Natural killer cell (primary cell): ENCODE measurements at places on chromosomes 5 and 9.

DNA sequence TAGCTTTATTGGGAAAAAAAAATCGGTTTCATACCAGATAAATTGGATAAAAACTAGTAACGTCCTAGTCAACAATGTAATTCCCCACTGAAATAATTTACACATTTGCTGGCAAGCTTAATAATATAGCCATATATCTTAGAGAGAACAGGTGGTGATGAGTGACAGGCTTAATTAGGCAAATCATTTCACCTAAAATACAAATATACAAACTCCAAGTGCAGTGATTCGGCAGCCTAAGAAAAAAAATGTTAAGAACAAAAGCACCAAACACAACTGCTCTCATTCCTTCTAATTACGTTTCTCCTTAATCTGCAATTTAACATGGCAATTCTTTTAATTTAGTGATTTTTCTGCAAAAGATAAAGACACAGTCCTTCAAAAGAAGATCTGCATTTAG is 56.0 kb upstream of the SLC25A51 start:
- H3K27me3 ChIP-seq, result no peaks in the 10 kb centered on the region
- no peak overlapping the region for H3K4me3 ChIP-seq
- H3K36me3 ChIP-seq, result no peaks in the 10 kb centered on the region
- no peaks in the 10 kb centered on the region for H3K4me1 ChIP-seq

- no peak overlapping the region for H3K4me3 ChIP-seq
- H3K27ac ChIP-seq, result no peak overlapping the region
- no peaks in the 10 kb centered on the region for H3K36me3 ChIP-seq
- H3K27me3 ChIP-seq, result no peaks in the 10 kb centered on the region
- DNase-seq, result no peak
Observed at GRCh38 chr9:33439731-33440130, 7.7 kb downstream of the AQP3 start.

GRCh38 chr5:112004867-112005622 is 248.1 kb upstream of the NREP start:
- no peaks in the 10 kb centered on the region for H3K36me3 ChIP-seq
- H3K27me3 ChIP-seq, result no peaks in the 10 kb centered on the region
- H3K4me1 ChIP-seq, result no peaks in the 10 kb centered on the region
- H3K4me3 ChIP-seq, result no peak overlapping the region

DNA sequence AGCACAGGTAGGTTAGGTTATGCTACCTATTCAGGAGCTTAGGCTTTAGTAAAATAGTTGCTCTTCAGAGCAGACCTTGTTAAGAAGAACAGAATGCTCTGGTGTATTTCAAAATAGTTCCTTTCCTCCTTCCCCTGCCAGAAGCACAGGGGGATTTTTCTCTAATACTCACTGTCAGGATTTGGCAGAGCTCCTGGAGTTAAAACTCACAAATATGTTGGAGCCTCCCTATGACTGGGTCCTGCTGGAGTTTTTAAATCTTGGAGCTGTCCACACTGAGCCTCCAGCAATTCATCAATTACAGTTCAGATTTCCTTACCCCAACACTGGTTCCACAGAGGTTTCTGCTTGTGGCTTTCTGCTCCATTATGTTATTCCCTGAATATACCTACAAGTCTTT is 1233.8 kb upstream of the WWC1 start:
- H3K27ac ChIP-seq, result no peak overlapping the region
- no peaks in the 10 kb centered on the region for H3K4me1 ChIP-seq
- no peaks in the 10 kb centered on the region for H3K27me3 ChIP-seq
- H3K4me3 ChIP-seq, result no peak overlapping the region
- no peaks in the 10 kb centered on the region for H3K36me3 ChIP-seq
- DNase-seq, result no peak

GRCh38 chr5:170523142-170523551 is 19.3 kb downstream of the KCNIP1 start:
- no peak overlapping the region for H3K27ac ChIP-seq
- DNase-seq, result no peak
- H3K4me3 ChIP-seq, result no peak overlapping the region
- no peaks in the 10 kb centered on the region for H3K36me3 ChIP-seq
- no peaks in the 10 kb centered on the region for H3K27me3 ChIP-seq

DNA sequence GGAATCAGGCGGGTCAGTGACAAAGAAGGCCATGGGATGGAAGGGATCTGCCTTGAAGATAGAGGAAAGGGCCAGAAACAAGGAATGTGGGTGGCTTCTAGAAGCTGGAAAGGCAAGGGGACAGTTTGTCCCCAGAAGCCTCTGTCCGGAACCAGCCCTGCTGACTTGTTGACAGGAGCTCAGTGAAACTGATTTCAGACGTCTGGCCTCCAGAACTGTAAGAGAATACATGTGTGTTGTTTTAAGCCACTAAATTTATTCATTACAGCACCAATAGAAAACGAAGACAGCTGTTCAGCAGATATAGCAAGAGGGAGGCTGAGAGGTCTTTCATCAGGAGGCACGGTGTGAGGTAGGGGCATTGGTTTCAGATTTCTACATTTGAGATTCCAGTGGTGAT is 422.5 kb downstream of the KDM4C start:
- H3K36me3 ChIP-seq, result peaks cover 24% of the 10 kb centered on the region
- no peak overlapping the region for H3K4me3 ChIP-seq
- no peak overlapping the region for H3K27ac ChIP-seq
- no peaks in the 10 kb centered on the region for H3K27me3 ChIP-seq
- H3K4me1 ChIP-seq, result no peaks in the 10 kb centered on the region

DNA sequence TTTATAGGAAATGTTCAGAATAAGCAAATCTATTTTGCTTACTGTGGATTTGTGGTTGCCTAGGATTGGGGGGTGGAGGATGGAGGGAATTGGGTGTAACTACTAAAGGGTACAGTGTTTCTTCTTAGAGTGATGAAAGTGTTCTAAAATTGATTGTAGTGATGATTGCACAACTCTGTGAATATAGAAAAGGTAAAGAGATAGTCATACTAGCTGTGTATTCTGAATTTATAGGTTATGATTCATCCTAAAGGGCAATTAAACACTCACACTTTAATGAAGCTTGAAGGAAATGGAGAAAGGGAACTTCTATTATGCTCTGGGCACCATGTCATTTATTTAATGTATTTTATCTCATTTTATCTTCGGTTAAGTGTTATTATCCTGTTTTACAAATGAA is 9.9 kb downstream of the TXNDC8 start:
- H3K27me3 ChIP-seq, result no peaks in the 10 kb centered on the region
- H3K4me3 ChIP-seq, result no peak overlapping the region
- H3K36me3 ChIP-seq, result no peaks in the 10 kb centered on the region
- H3K4me1 ChIP-seq, result no peaks in the 10 kb centered on the region

DNA sequence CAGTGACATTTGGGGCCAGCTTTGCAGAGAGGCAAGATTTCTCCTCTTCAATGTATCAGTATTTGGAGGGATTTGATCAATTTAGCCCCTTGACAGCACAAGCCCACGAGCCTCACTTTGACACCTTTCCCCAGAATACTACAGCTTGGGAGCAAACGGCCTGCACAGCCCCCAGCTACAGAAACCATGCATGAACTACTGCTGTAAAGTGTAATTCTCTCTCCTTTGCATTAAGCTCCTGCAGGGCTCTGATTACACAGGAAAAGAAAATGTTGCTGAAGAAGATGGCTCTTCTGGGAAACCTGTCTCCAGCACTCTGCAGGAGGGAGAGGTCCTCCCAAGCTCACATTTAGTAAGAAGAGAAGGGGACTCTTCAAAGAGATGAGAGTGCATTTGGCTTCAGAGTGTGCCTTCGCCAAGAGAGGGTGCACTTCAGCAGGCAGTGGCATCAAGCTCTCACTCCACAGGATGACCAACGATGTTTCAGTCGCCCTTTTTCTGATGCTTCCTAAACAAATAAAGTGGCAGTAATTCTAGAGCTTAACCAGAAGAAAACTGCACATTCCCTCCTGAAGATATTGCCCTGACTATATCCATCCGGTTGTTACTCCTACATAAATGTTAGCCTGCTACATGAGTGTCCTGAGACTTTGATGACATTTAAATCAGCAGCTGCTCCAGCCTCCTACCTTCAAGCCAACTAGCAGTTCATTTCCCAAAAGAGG is 272.2 kb downstream of the AUH start:
- peaks cover 7% of the 10 kb centered on the region for H3K4me1 ChIP-seq
- no peak for DNase-seq
- H3K27ac ChIP-seq, result no peak overlapping the region

GRCh38 chr5:12141496-12141895 is 237.2 kb upstream of the CTNND2 start:
- H3K4me3 ChIP-seq, result no peak overlapping the region
- no peaks in the 10 kb centered on the region for H3K27me3 ChIP-seq
- no peak for DNase-seq
- no peaks in the 10 kb centered on the region for H3K36me3 ChIP-seq
- no peak overlapping the region for H3K27ac ChIP-seq

DNA sequence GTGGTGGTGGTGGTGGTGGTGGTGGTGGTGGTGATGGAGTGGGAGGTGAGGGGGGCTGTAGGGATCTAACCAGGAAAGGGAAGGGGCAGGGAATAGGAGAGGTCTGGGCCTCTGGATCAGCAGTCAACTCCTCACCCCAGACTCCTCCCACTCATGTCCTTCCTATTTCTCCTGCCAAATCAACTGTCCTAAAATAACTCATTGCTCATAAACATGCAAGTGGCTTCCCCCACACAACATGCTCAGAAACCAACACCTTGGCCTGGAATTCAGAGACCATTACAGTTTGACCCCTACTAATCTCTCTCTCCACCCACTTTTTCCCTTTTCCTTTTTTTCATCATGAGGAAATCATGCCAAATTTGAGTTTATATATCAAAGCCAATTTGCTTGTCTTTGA is 8.4 kb upstream of the FSD1L start:
- no peak for DNase-seq
- H3K27me3 ChIP-seq, result no peaks in the 10 kb centered on the region
- H3K4me1 ChIP-seq, result no peaks in the 10 kb centered on the region
- no peaks in the 10 kb centered on the region for H3K36me3 ChIP-seq

DNA sequence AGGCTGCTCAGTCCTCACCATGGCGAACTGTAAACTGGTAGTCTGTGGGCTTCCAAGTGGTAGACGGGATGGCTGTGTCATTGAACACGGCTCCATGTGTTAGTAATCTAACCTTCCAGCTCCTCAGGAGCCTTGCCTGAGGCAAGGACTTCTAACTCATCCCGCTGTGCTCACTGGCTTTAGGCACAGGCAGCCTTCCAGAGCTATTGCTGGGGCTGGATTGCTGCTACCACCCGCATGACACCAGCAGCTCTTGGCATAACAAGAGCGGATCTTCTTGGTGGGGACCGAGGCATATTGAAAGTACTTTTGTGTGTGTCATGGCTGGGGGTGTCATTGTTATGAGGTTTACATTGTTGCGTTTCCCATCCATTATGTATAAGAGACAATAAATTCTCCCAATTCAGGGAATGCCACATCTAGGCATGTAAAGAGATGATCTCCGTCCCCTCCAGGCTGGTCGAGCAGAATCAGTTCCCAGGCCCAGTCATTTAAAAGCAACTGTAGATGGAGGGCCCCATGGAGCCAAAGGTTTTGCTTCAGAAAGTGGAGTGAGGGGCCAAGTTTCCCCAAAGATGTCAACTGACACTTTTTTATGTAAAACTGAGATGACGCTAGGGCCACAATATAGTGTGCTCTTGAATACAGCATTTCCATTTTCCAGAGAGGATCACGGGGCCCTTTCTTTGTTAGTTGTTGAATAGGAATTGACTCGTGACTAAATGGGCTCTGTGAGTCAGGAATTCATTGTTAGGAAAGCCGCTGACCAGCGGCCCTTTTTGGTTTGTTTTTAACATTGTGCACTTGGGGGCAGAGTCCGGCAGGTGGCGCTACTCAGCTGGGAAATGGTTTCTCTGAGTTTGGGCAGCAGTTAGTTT is 759.5 kb downstream of the TAF11L14 start:
- no peak for DNase-seq
- H3K27me3 ChIP-seq, result no peaks in the 10 kb centered on the region
- H3K4me1 ChIP-seq, result no peaks in the 10 kb centered on the region
- no peaks in the 10 kb centered on the region for H3K36me3 ChIP-seq
- no peak overlapping the region for H3K4me3 ChIP-seq

GRCh38 chr5:103474677-103475076 is 87.9 kb downstream of the NUDT12 start:
- no peak for DNase-seq
- H3K27ac ChIP-seq, result no peak overlapping the region
- H3K4me1 ChIP-seq, result no peaks in the 10 kb centered on the region
- no peaks in the 10 kb centered on the region for H3K27me3 ChIP-seq
- no peaks in the 10 kb centered on the region for H3K36me3 ChIP-seq
- no peak overlapping the region for H3K4me3 ChIP-seq

DNA sequence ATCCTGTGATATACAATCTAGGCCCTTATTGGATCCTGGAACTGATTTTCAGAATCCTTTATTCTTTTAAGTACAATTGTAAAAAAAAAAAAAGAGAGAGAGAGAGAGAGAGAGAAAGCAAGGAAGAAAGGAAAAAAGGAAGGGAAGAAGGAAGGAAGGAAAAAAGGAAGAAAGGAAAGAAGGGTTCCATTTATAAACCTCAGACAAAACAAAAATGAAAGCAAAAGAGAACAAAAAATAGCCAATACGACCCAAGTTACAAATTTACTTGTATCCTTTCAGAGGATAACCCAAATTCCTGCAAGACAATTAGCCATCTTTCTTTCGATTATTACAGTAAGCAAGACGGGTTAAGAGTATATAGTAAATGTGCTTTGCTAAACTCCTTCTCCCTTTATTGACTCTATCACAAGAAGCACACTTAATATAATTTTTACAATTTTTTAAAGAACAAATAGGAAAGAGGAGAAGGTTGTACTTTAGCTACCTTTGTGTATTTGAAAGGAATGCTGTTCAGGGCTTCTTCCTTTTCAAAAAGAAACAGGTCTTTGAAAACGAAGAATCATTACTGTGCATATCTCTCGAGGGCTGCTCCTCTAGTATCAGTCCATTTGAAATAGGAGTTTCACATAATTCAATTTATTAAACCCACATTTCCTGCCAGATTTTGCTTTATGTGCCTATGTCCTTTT is 543.3 kb downstream of the RAB3C start:
- peaks cover 26% of the 10 kb centered on the region for H3K4me1 ChIP-seq
- H3K27ac ChIP-seq, result peak overlapping the region; percentile 80

DNA sequence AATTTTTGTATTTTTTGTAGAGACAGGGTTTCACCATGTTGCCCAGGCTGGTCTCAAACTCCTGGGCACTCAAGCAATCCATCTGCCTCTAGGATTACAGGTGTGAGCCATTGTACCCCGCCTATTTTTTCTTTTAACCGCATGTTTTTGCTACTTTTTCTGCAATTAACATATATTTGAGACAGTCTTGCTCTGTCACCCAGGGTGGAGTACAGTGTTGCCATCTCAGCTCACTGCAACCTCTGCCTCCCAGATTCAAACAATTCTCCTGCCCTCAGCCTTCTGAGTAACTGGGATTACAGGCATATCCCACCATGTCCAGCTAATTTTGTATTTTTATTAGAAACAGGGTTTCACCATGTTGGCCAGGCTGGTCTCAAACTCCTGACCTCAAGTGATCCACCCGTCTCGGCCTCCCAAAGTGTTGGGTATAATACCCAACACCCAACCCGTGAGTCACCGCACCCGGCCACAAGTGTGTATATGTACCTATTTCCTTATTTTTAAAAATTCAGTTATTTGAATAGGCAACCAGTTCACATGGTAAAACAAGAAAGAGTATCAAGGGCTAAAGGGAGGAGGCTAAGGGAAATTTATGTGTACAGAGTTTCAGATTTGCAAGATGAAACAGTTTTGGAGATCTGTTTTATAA is 13.3 kb downstream of the PHAX start:
- no peak overlapping the region for H3K27ac ChIP-seq
- no peaks in the 10 kb centered on the region for H3K27me3 ChIP-seq
- DNase-seq, result no peak
- no peak overlapping the region for H3K4me3 ChIP-seq
- peaks cover 3% of the 10 kb centered on the region for H3K4me1 ChIP-seq
